ENCODE measurements at places on chromosomes 11 and 22.

- no peak for DNase-seq
Observed at GRCh38 chr22:47929646-47930185, 1167.3 kb downstream of the TBC1D22A start.

DNA sequence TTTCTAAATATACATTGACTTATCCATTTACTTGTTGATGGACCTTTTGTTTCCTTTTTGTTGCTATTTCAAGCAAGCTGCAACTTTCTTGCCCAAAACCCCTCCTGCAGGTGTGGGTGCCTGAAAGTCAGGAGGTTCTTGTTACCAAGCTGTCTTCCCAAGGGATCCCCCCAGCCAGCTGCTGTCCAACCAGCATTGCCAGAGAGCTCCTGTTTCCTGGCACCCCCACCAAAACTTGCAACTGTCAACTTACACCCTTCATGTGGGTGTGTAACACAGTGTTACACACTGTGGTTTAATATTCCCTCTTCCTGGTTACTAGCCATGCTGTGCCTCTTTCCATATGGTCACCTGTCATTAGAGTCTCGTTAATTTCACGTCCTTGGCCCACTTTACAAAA lies 1.6 kb upstream of the KRTAP5-1 start:
- no peak for DNase-seq

DNA sequence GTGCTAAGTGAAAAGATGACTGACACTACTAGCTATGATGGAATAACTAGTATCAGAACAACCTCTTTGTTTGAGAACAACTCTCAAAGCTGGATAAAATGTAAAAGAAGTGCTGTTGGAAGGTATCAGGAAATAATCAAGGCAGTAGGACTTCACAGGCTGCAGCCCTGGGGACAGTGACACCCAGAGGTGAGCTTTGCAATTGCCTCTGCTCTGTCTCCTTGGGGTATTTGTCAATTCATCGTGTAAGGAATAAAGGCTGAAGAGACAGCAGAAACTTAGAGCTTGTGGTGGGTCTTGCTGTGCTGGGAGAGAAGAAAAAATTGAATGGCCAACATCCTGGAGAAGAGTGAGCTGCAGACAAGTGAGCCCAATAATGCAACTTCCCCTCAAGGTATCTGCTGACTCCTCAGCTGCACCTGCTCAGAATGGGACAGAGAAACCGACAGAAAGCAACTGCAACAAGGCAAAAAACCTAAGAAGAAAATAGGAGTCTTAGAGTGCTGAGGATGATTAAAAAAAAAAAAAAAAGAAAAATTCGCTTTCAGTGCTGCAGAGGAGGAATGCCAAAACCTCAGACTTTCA lies 141.1 kb downstream of the RCN1 start:
- DNase-seq, result no peak

DNA sequence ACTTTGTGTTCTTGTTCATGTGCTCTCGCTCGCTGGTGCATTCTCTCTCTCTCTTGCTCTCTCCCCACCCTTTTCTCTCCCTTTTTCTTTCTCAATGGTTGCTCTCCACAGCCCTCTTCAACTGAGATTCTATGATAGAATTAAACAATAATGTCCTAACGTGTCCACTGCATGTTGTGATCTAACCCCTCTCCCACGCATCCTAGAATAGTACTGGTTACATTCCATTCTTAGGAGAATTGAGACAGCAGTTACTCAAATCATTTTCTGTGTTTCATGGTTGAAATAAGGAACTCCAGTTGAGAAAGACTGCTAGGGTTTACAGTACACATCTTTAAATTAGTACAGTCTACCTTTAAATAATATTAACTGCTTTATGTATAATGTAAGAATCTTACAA lies 318.1 kb upstream of the PITPNB start:
- DNase-seq, result no peak

Data from CD4-positive, alpha-beta T cell treated with Interleukin-1 beta for 1 hour (primary cell).